CD4-positive, alpha-beta T cell (primary cell): ENCODE measurements at places on chromosomes 16 and 17. TPM values are rescaled to one million over a fixed set of nuclear protein-coding genes. Genes with fewer than 3 reads are reported as not detected.

GRCh38 chr16:54266363-54266955 is 20.1 kb downstream of the IRX3 start:
- no peaks in the 10 kb centered on the region for H3K4me1 ChIP-seq
- DNase-seq: no peak
- no peaks in the 10 kb centered on the region for H3K36me3 ChIP-seq
- no peak overlapping the region for H3K4me3 ChIP-seq
- H3K27me3 ChIP-seq: no peaks in the 10 kb centered on the region

The SEC14L1 gene
- total RNA-seq: 98.5 TPM

The FOXJ1 gene
- total RNA-seq: 0.89 TPM

GRCh38 chr16:75416904-75417565 is 16.3 kb downstream of the CFDP1 start:
- H3K27ac ChIP-seq: no peak overlapping the region
- H3K27me3 ChIP-seq: no peaks in the 10 kb centered on the region
- peaks cover 14% of the 10 kb centered on the region for H3K36me3 ChIP-seq
- H3K4me3 ChIP-seq: no peak overlapping the region

- no peak for DNase-seq
- H3K27ac ChIP-seq: no peak overlapping the region
- no peaks in the 10 kb centered on the region for H3K27me3 ChIP-seq
- H3K4me1 ChIP-seq: no peaks in the 10 kb centered on the region
Observed at GRCh38 chr17:81204578-81204977, 18.2 kb downstream of the CEP131 start.

DNA sequence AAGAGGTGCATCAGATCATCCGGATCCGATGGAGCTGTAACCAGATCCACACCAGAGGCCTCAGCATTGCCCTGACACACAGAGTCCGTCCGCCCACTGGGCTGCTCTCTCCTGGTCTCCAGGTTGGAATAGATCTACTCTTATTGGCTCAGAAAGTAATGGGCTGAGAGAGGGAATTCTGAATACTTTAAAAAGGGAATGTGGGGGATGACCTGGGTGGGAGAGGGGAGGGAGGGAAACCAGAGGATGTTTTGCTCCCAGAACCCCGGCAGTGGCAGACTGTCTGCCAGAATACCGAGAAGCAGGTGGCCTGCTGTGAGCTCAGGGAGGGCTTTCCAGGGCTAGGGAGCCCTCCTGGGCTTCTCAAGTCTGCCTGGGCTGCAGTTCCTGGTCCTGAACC is 126.5 kb downstream of the ENGASE start:
- H3K27me3 ChIP-seq: peaks cover 7% of the 10 kb centered on the region
- no peaks in the 10 kb centered on the region for H3K4me1 ChIP-seq
- no peak overlapping the region for H3K27ac ChIP-seq
- DNase-seq: no peak
- no peak overlapping the region for H3K4me3 ChIP-seq

The PPY gene
- not detected for total RNA-seq

The GAS7 gene
- 3.4 TPM for total RNA-seq

The HOXB5 gene
- not detected for total RNA-seq

The KRT27 gene
- not detected for total RNA-seq

- no peak for DNase-seq
- H3K4me3 ChIP-seq: no peak overlapping the region
- H3K27me3 ChIP-seq: peaks cover 57% of the 10 kb centered on the region
- no peaks in the 10 kb centered on the region for H3K36me3 ChIP-seq
- H3K4me1 ChIP-seq: peaks cover 8% of the 10 kb centered on the region
Observed at GRCh38 chr17:38421171-38421841, 7.0 kb upstream of the ARHGAP23 start.

GRCh38 chr16:64240586-64240985 is 881.3 kb downstream of the CDH11 start:
- H3K27ac ChIP-seq: no peak overlapping the region
- H3K36me3 ChIP-seq: no peaks in the 10 kb centered on the region
- H3K27me3 ChIP-seq: no peaks in the 10 kb centered on the region
- H3K4me1 ChIP-seq: no peaks in the 10 kb centered on the region
- no peak for DNase-seq

DNA sequence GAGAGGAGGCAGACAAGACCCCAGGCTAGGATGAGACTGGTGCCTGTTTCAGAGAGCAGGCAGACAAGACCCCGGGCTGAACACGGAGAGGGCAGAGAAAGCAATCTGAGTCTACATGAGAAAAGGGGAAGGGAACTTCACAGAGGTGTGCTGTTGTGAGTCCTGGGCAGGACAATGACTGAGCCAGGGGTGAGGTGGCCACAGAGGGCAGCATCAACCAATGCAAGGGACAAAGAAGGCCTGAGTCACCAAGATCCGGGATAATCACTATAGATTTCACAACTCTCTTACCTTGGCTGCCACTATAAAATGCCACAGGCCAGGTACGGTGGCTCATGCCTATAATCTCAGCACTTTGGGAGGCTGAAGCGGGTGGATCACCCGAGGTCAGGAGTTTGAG is 89.0 kb downstream of the SLC39A11 start:
- no peaks in the 10 kb centered on the region for H3K36me3 ChIP-seq
- no peaks in the 10 kb centered on the region for H3K4me1 ChIP-seq
- no peak overlapping the region for H3K4me3 ChIP-seq
- DNase-seq: no peak
- H3K27ac ChIP-seq: no peak overlapping the region

DNA sequence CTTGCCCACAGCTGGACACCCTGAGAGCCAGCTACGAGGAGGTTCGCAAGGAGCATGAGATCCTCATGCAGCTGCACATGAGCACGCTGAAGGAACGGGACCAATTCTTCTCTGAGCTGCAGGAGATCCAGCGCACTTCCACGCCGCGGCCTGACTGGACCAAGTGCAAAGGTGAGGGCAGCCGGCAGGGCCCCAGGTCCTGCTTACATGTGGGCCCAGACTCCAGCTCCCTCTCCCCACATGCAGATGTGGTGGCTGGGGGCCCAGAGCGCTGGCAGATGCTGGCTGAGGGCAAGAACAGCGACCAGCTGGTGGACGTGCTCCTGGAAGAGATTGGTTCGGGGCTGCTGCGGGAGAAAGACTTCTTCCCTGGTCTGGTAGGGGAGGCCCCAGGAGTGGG is 16.2 kb upstream of the THAP11 start:
- H3K27ac ChIP-seq: no peak overlapping the region
- no peak for DNase-seq
- H3K27me3 ChIP-seq: no peaks in the 10 kb centered on the region
- H3K4me3 ChIP-seq: no peak overlapping the region
